ENCODE measurements at places on chromosomes 6 and 20.
A peak's percentile ranks its signal among the peaks of the same experiment; 100 is the strongest.

- no peak for DNase-seq
These were observed 64.5 kb upstream of the ENPP5 start for GRCh38 chr6:46235242-46235641.

DNA sequence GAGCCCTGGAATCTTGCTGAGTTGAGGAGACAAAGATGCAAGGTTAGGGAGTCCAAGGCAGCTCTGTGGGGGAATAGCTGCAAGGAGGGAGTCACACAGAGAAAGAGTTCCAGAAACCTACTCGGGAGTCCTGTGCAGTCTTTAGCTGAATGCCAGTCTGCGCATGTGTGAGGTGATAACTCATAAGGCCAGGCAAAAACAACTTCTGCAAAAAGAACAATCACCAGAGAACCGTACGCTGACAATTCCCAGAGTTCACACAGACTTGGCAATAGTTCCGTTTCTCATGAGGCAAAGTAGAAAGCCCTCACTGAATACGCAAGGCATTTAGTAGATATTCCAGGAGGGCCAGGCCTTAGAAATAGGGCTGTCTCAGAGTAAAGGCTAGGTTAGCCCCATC lies 135.2 kb upstream of the TAB2 start:
- no peak for DNase-seq

DNA sequence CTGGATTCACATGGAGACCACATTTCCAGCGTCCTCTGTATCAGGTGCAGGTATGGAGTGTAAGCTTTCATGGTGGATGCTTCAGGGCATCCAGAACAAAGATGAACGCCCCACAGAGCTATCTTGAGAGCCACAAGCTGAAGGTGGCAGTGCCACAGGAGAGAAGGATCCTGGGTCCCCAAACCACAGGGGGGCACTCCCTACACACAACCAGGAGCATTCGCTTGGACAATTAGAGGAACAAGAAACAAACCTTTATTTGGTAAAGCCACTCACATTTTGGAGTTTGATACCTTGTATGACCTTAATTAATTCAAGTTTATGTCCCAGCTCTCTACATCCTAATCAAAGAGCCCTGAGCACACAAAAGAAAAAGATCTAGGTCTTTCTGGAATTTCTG lies 406.3 kb downstream of the PREX1 start:
- DNase-seq, result no peak

DNA sequence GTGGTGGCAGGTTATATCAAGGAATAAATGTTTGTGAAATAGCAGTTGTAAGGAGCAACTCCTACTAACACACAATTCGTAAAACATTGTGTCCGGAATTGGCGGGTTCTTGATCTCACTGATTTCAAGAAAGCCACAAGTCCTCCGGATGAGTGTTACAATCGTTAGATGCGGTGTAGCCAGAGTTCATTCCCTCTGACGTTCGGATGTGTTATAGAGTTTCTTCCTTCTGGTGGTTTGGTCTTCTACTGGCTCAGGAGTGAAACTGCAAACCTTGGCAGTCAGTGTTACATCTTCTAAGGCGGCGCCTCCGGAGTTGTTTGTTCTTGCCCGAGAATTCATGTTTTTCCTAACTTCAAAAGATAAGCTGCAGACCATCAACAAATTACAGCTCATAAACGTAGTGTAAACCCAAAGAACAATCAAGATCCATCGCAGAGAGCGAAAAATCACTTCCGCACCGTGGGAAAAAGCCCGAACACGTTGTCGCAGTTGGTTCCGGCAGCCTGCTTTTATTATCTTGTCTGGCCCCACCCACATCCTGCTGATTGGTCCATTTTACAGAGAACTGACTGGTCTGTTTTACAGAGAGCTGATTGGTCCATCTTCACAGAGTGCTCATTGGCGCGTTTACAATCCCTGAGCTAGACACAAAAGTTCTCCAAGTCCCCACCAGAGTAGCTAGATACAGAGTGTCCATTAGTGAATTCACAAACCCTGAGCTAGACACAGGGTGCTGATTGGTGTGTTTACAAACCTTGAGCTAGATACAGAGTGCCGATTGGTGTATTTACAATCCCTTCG lies 58.2 kb downstream of the TRIM27 start:
- no peak for DNase-seq

DNA sequence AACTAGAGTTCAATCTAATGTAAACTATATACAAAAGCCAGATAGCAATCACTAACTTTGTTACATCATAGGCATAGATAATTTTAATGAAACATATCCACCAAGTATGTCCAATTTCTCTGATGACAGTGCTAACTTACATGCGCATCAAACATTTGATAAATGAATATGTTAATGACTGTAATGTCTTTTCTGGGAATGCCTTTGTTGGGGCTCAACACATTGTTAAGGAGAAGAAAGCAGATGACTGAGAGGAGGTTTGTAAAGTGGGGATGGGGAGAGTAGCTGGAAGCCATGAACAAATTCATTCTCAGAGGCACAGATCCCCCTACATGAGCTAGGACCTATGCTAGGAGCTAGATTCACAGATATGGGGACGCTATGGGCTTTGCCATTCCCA lies 950.0 kb downstream of the KIF16B start:
- no peak for DNase-seq

GRCh38 chr6:3584606-3585005 lies 127.8 kb upstream of the SLC22A23 start:
- DNase-seq, result no peak

DNA sequence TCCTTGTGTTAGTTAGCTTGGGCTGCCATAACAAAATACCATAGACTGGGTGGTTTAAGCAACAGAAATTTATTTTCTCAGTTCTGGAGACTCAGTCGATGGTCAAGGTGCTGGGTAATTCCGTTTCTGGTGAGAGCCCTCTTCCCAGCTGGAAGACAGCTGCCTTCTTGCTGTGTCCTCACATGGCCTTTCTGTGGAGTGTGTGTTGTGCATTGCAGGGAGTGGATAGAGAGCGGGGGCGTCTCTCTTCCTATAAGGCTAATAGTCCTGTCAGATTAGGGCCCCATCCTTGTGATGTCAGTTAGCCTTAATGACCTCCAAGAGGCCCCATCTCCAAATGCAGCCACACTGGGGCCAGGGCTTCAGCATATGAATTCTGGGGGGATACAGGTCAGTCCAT lies 19.2 kb downstream of the CHMP4B start:
- no peak for DNase-seq

- no peak for DNase-seq
These were observed 24.5 kb upstream of the COL19A1 start for GRCh38 chr6:69841862-69842261.

DNA sequence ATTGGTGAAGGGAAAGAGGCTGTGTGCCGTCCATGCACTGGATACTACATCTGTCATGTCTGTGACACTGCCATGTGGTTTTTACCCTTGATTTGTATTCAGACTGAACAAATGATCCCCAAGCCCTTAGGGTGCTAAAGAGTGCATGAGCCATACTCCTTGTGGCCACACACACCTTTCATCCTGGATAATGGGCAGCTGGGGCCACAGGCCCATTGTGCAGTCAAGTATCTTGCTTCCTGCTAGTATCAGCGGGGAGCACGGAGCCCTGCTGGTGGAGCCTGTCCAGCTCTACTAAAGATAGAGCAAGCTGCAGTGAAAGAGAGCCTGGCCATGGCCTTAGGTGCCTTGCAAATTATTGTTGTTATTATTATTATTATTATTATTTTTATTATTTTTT lies 75.1 kb downstream of the SLX4IP start:
- DNase-seq, result no peak

GRCh38 chr6:150734235-150734634 lies 131.3 kb upstream of the MTHFD1L start:
- DNase-seq, result no peak

DNA sequence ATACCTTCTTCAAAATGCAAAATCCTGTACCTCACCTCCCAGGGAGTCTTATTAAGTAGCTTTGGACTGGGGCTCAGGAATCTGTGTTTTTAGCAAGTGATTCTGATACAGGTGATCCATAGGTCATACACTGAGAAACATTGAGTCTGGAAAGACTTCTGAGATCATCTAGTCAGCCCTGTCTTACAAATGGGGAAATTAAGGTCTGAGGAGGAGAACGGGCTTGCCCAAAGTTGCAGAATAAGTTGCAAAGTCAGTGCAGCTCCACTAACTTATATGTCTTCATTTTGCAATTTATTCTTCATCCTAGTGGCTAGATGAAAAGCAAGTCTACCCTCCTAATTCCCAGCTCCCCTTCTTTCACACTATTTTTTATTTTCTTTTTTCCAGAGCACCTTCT lies 28.9 kb downstream of the KCNS1 start:
- no peak for DNase-seq

DNA sequence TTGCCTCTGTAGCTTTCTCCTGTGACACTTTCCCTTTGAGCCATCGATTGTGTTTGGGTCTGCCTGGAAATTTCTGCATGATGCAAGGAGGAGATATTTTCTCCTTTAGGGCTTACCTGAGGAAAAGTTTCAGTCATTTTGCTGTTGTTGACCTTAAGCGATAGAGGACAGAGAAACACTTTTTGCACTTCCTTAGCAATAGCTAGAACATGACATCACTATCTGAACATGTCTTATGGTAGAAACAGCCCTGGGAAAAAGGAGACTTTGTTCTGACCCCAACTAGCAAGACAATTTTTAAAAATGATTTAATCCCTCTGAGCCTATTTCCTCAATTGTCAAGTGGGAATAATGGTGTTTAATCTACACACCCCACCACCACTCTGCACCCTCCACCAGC lies 9.7 kb upstream of the FILIP1 start:
- DNase-seq, result no peak

DNA sequence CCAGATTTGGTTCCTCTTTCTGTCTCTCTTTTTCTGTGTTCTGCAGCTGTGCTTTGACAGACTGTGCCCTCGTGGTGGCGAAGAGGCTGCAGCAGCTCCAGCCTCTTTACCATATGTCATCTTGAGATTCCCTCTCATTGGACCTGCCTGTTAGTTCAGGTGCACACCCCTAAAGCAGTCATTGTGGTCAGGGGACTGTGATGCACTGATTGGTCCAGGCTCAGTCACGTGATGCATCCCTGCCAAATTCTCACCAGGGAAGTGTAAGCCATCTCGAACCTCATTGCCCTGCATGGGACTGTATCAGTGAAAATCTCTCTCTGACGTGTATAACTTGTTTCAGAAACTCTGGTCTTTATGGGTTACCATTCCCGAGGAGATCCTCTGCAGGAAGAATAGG lies 160.3 kb downstream of the EYA2 start:
- no peak for DNase-seq

DNA sequence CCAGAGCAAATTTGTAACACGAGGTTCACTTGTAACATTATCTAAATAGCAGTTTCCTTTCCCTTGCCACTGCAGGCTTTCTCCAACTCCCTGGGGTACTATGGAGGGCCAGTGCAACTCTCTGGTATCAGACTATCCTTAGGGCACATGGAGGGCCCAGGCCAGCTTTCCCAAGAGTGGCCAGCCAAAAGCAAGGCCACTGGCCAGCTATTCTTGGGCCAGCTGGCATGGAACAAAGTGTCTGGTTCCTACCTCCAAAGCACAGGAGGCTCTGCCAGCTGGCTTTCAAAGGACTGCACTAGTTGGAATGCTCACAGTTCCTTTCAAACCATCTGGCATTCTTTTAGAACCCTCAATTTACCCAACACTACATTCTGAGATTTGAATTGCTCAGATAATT lies 8.7 kb downstream of the RNF24 start:
- DNase-seq, result no peak

DNA sequence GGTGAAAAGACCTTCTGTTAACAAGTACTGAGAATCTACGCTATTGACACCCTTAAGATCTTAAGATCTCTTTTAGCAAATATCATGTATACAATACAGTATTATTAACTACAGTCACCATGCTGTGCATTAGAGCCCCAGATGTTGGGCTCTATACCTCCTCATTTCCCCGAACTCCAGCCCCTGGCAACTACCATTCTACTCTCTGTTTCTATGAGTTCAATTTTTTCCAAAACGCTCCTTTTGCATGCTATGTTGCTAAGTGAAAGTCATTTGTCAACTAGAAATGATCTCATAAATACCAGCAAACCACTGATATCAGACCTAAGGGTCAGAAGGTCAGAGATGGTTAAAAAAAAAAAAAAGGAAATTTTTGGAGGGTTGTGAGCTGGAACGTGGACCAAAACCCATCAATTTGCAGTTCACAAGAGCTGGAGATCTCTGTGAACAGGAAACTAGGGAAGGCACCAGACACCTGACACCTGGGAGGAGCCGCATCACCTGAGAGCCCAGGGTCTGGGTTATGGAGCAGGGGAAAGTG lies 122.0 kb upstream of the KCNK16 start:
- no peak for DNase-seq

DNA sequence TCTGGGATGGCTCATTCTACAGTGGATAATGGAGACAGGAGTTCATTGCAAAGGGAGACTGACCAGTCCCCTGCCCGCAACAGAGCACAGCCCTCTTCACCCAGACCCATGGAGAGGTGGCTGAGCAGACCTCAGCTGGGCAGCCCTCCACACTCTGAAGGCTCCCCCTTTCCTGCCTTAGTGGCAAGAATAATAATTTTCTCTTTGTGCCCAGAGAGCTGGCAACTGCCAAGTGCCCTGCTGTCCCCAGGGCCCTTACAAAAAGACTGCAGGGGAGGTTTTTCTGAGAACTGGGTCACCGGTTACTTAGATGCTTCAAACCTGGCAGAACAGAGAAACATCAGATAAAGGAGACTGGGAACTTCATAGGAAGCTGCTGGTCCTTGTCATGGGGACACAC lies 35.4 kb upstream of the ZNFX1 start:
- DNase-seq, result no peak

DNA sequence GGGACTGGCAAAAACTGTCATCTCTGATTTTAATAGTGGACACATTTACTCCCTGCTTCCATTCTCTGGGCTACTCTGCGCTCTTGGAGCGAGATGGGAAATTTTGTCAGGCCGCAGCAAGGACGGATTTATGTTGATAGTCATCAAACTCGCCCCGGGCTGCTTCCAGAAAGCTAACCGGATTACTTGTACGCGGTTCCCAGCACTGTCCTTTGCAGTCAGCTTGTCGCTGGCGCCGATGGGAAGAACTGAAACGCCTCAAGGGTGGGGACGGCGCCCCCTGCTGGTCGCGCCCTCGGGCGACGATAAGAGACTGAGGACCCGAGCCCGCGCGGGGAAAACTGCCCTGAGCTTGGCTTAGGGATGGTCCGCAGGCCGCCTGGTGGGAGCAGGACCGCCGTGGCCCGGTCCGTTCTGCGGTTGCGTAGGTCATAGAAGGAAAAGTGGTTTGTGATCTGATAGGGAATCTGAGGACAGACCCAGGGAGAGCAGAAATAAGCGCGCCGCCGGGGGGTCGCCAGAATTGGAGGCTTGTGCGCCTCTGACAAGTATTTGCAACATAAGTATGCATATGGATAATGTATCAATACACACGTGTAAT lies 984 bp upstream of the ABT1 start:
- peak; percentile 80 for DNase-seq

GRCh38 chr20:36439040-36439730 lies 102.1 kb upstream of the MYL9 start:
- DNase-seq, result peak; percentile 71

Measured in germinal center (tissue), 1 donor.